Activated gamma-delta T cell treated with Interleukin-2 at 50 U/mL for 16 hours (primary cell): ENCODE measurements at places on chromosomes 3 and 15.

GRCh38 chr3:31573036-31573779 lies 40.5 kb downstream of the STT3B start:
- no peak for DNase-seq

DNA sequence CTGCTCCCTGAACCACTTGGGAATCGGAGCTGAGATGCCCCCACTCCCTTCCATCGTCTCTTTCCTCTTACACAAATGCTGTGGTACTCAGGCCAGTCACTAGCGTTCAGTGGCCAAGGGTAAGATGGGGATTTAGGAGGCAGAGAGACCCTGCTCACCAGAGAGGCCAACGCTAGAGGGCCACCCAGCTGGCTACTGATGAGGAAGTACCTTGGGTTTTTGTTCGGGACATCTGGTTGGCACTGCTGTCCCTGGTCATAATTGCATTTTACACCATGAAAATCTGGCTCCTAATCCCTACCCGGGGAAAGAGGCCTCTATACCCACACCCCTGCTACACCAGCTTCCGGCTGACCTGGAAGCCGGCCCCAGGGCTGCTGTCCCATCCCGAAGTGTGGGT lies 7.7 kb downstream of the MAP6D1 start:
- no peak for DNase-seq

DNA sequence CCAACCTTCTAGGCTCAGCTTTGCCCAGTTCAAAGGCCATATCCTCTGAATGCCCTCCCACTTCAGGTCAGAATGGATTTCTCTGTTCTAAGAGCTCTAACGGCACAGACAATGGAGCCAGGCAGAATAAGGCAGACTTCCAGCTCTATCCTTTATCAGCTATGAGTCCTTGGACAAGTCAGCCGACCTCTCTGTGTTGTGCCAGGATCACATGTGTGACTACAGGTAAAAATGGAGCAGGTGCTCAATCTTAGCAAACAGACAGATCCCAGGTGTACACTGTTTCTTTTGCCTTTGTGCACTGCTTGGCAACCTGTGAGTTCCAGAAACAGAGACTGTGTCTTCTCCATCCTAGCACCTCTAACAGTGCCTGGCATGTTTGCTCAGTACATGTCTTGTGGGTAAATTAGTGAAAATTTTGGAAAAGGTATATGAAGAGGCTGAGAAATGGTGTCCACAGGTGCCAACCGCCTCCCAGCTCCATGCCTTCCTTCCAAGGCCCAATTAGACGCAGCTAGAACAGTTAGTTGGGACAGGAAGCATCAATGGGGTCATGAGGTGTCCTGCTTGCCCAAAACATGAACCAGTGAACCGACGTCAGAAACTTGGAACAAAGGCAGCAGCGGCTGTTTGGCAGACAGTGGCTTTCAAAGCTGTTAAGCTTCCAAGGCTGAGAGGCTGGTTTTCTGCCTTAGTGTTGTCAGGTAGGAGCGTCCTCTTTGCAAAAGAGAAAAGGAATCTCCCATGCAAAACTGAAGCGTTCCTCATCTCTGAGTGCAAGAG lies 28.7 kb downstream of the TLE3 start:
- no peak for DNase-seq

- no peak for DNase-seq
Measured at GRCh38 chr3:126360714-126361060, 3.5 kb upstream of the KLF15 start.

- DNase-seq, result no peak
Measured at GRCh38 chr3:172987273-172987672, 153.8 kb downstream of the SPATA16 start.
